Activated T-cell treated with anti-CD3 and anti-CD28 coated beads, Interleukin-2, amount 50 U/mL, for 72 hours (primary cell): ENCODE measurements at places on chromosomes 12 and 14.

DNA sequence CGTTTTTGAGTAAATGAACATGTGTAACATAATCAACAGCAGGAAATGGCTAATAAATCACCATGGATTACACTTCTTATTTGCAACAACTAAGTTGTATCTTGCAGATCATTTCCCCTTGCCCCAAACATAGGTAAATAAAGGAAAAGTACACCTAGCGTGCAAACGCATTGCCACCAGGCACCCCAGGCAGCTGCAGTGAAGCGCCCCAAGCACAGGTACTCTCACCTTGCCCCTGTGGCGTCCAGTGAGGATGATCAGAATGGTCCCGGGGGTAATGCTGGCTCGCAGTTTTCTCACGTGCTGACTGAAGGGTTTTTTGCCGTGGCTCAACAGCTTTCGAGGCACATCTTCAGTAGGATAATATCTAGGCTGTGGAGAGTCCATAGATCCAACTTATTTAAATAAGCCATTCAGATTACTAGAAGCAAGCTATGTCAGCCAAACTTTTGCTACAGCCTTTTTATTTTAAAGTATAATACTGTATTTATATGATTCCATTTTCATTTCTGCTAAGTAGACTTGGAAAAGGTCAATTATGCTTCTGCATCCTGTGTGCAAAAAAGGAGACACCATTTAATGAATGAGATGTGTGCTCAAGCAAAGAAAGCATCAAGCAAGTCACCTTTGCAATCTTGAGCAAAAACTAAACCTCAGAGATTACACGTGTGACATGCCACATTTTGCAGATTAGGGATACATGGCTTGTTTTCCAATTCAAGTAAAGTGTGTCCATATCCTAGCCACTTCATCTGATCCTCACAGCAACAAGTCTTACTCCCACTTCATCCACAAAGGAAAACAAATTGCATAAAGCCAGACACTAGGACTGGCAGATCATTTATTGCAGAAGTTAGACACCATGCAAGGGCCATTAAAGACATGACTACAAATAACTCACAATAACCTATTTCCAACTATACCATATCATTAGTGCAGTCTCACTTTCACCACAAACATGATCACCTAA is 2.6 kb downstream of the RPL6 start:
- DNase-seq, result no peak

DNA sequence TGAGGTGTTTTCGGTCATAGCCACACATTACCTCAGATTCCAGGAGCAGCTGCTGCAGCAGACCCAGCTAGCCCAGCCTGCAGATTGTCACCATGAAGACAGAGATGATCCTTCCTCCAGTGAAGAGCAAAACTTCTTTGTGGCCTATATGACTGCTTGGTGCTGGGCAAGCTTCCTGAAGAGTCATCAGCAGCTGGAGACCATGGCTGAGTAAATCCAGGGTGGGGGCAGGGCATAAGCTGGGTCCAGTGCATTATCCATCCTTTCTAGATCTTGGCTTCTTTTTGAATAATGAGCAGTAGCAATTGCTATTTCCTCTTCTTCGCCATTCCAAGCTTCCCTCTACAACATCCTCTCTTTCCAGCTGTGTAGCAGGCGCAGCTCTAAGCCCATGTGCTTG is 373.1 kb upstream of the DDHD1 start:
- no peak for DNase-seq

GRCh38 chr12:6157482-6157881 is 33.0 kb upstream of the VWF start:
- DNase-seq, result no peak

DNA sequence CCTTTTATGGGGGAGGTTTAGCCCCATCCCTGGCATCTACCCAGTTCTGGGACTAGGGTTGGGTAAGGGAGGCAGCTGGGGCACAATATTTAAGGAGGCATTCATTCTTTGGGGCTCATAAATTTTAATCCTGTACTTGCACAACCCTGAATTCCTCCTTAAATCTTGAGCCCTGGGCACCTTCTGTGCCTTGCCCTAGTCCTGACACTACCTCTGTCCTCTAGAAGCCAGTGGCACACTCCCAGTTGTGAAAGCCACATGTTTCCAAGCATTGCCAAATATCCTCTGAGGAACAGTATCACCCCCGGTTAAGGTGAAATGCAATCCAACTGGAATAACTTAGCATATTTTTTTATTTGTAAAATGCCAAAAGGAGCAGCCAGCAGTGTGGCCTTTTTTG is 36.6 kb downstream of the SLC16A7 start:
- DNase-seq, result no peak

DNA sequence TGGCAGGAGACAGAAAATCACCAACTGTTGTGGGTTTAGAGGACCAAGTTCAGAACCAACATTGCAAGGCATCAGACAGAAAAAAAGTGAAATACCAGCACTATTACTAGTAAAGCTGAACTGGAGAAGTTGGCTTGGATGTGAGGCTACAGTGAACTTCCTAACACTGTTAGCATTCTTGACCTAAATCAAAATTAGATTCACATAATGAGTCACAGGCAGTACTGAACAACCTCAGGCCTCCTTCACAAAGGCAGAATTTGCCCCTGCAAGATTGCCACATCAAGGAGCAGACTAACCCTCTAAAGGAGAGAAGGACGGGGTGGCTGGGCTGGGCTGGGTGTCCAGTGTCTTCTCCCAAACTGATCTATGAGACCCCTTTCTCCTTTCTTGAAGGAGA is 539.7 kb downstream of the SNAPC1 start:
- no peak for DNase-seq

DNA sequence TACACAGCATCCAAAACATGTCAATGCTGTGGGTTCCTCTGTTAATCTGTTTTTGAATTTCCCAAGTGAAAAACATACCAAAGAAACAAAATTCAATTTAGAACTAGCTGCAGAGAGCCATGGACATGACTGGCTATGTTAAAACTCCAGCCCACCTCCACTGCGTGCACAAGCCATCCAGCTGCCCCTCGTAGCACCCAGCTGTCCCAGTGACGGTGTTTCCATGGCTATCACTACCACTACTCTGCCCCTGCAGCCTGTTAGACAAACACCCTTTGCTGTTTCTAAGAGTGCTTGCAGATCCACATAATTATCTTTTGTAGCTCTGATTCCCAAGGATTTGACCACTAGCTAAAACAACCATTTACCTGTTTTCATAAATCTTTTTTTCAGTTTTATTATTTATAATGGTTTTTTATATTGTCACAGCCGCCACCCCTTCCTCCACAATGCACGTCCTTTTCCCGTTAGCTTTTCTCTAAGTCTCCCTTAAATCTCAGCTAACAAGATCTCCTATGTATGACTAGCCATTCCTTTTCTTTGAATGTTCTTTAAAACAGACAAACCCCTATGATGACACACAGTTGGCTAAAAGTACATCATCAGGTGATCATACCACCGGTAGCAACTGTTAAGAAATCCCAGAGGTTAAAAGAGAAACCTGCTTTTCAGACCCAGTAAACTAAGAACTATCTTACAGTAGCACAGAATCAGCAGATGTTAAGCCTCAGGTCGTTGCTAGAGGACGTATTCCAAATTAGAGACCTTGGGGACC is 37.8 kb upstream of the NAA30 start:
- DNase-seq, result no peak

- DNase-seq, result no peak
Measured at GRCh38 chr12:29614694-29615325, 117.3 kb upstream of the OVCH1 start.

GRCh38 chr14:20492486-20492885 is 12.9 kb upstream of the RNASE10 start:
- no peak for DNase-seq

- DNase-seq, result no peak
Measured at GRCh38 chr14:41423503-41423902, 183.2 kb upstream of the LRFN5 start.
